ENCODE measurements at places on chromosomes 11 and 22. TPM values are rescaled to one million over a fixed set of nuclear protein-coding genes. Genes with fewer than 3 reads are reported as not detected.

DNA sequence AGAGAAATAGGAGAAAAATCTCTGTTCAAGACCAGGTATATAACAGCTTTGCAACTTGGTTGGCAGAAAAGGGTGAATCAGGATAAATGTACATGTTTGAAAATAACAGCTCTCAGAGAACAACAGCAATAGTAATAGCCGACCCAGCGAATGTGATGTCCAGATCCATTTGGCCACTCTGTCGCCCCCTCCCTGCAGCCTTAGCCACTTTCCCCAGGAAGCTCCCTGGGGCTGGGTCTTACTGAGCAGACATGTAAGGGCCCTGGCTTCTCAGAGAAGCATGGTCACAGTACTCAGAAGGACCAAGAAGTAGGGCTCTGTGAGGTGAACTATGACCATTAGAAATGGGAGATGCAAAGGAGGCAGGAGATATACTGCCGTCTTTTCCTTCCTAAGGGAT is 154.1 kb upstream of the SNX19 start:
- no peak for DNase-seq

- DNase-seq, result no peak
These were observed 78.8 kb downstream of the TSPAN18 start for GRCh38 chr11:44805596-44805995.

DNA sequence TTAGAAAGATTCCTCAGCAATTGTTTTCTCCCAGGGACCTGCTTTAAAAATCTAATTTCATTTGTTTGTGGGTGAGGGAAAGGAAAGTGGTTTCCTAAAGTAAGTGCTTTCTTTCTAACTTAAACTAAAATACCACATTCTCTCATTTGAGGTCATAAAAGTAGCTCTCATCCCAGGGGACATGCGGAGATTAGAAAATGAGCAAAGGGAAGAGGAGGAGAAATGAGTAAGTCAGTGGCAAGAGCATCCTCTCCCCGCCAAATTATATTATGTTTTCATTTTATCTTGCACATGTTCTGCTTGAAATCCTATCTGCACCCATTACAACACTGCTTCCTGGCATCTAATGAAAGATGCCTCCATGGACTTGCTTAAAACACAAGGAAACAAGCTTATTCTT is 191.4 kb downstream of the ARHGAP42 start:
- DNase-seq, result no peak

DNA sequence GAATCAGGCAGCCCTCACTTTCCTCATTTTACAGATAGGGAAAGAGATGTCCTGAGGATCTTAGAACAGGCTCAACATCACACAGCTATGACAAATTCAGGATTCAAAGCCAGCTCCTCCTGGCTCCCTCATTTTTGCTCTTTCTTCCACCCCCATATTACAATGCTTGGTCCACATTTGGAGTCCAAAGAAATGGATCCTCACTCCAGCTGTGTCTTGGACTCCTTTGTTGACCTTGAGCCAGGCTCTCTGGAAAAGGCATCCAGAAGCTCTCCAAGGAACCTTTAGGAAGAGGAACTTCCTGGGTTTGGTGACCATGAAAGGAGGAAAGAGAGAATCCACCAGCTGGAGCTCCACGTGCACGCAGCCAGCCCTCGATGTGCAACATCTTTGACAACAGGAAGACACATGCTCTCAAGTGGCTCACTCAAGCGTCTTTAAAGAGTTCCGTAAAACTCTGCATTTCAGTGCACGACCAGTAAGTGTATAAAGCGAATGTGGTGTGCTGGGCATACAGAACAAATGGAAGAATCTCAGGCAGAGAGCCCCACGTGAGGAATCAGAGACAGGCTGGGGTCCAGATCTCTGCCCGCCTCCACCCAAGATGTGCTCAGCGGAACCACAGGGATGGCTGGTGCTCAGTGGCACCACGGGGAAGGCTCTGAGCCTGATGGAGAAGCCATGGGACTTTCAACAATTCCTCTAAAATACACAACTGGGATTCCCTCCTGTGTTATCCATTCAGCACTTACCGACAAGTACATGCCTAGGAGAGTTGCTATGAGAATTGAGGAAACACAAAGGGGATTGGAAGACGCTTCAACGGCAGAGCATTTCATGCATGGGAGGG is 48.4 kb downstream of the ISX start:
- no peak for DNase-seq

DNA sequence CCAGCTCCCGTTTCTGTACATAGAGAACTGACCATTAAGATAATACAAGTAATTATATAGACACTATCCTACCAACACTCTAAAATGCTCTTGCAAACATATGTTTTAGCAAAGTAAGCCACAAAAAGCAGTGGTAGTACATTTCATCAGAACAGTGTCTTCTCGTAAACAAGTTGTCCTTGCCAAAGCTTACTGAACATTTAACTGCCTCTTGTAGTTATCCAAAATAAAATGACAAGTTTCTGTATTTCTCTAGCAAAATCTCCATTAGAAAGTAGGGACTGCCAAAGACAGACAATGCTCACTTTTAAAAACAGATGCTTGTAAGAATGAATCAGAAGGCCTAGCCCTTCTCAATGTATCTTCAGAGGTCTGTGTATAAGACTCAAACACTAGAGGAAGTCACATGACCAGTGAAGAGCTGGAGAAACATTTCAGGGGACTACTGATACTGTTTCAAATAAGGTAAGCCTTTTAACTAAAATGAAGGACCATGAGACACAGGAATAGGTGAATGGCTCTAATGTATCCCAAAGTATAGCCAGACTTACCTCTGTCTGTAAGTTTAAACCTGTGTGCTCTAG is 7.8 kb upstream of the ZC3H12C start:
- DNase-seq, result no peak

GRCh38 chr22:26393929-26394328 is 35.1 kb upstream of the ASPHD2 start:
- no peak for DNase-seq

GRCh38 chr11:31690041-31690440 is 121.1 kb downstream of the PAX6 start:
- no peak for DNase-seq

DNA sequence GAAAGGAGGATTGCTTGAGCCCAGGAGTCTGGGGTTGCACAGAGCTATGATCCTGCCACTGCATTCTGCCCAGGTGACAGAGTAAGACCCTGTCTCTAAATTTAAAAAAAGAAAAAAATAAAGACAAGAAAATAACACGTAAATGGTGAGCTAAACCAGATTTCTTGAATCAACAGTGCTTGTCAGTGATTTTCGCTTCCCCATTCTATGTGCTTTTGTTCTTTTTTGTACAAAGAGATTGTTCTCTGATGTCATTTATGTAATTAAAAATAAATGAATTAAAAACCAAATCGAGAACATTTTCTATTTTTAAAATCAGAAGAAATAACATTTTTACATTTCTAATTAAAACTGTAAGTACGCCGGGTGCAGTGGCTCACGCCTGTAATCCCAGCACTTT is 19.8 kb upstream of the SLC29A2 start:
- DNase-seq, result no peak

DNA sequence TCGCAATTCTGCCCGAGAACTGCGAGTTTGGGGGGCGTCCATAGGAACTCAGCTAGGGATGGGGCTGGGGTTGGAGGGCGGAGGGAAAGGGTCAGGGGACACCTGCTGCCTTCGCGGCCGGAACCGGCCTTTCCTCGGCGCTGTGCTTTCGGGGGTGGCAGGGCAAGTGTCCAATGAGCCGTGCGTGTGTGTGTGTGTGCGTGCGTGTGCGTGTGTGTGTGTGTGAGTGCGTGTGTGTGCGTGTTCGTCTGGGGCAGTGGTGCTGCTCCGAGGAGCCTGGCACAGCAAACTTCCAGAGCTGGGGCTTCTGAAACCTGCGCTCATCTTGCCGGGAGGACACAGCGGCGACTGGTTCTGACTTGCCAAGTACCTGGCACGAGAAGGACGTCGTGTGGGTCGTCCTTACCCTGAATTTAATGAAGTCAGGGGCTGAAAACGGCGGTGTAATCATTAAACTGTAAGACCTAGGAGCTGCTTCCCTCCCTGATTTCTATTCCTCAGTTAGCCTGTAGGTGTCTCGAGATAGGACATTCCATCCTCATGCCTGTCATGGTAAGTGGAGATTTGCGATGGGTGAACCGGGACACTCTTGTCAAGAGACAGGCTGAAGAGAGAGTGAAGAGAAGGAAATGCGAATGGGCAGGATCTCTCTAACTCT is 27.0 kb upstream of the AMOTL1 start:
- DNase-seq, result no peak

GRCh38 chr11:37666960-37667359 is 1068.9 kb upstream of the RAG2 start:
- DNase-seq, result no peak

DNA sequence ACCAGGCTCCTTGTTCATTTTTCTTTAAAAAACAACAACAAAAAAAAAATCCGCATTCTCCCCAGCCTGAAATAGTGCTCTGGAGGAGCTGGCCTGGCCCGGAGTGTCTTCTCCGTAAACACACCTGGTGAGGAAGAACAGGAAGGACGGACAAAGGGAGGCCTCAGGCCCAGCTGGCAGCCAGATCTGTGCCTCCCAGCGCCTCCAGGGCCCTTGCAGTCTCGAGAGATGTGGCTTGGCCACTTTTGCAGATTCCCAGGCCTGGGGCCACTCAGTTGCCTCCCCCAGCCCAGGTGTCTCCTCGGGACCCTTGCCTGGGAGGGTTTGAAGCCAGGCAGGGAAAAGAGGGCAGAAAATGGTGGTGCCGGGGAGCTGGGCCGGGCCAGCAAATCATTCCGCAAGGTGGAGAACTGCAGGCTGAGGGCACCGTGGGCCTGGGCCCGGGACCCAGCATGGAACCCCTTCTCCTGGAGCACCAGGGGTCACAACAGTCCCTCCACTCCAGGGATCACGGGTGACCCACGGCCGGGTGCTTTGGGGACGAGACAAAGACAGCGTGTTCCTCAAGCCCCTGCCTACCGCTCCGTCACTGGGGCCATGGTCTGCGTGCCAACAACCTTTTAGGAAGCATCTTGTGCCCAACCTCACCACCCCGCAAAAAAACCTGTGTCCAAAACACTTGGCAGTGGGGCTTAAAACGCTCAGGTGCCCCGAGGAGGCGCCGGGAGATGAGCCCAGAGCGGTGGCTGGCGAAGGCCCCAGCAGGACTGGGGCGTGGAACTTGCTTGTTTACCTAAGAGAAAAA is 67.1 kb upstream of the WNT7B start:
- no peak for DNase-seq

DNA sequence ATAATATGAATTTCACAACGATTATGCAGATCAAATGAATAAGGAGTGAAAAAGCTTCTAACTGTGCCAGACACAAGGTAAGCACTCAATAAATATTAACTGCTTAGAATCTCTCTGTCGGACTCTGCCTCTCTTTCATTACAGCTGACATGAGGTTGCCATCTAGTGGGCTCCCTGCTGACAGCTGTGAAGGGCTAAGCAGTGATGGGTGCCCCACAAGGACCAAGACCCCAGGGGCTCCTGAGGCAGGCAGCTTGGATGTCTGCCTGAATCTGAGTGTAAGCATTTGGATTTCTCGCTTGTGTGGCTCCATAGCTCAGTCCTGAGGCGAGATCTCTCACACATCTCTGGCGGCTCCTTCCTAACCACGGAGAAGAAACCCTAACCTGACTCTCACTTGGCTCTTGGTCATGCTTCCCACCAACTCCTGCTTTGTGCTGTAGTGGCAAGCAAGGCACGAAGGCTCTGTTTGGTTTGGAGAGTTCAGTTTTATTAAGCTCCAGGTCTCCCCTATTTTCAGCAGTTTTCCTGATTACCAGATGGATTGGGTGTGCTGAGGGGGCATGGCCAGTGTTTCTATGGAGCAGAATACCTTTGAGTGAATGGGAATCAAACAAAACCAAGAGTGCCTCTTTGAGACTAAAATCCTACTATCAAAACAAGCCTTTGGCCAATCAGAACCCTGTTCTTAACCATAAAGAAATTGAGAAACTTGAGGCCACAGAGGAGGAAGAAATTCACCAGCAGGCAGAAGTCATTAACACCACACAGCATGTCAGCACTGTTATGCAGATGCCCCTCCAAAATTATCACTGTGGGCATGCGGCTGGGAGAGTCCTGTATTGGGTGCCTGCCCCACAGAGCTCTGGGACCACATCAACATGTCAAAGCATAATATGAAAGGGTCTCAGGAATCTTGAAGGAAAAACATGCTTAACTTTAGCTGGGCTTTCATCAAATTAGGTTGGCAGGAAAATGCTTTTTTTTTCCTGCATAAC is 152.8 kb upstream of the NTM start:
- no peak for DNase-seq

The TREH gene
- total RNA-seq, result not detected

The OR5L1 gene
- total RNA-seq, result not detected

The C22orf31 gene
- not detected for total RNA-seq

The NLRP10 gene
- not detected for total RNA-seq

The SERHL2 gene
- 2.6 TPM for total RNA-seq

The TMEM151A gene
- total RNA-seq, result 1.6 TPM

The FOLH1 gene
- not detected for total RNA-seq

The NCF4 gene
- total RNA-seq, result not detected

The LINC01488 gene
- total RNA-seq, result not detected
